ENCODE measurements at places on chromosomes 1 and 21.

- DNase-seq, result no peak
These were observed 154.1 kb downstream of the ADSS2 start for GRCh38 chr1:244297616-244298015.

GRCh38 chr1:186536273-186536890, 75.5 kb upstream of the PDC start:
- DNase-seq, result peak; percentile 67

DNA sequence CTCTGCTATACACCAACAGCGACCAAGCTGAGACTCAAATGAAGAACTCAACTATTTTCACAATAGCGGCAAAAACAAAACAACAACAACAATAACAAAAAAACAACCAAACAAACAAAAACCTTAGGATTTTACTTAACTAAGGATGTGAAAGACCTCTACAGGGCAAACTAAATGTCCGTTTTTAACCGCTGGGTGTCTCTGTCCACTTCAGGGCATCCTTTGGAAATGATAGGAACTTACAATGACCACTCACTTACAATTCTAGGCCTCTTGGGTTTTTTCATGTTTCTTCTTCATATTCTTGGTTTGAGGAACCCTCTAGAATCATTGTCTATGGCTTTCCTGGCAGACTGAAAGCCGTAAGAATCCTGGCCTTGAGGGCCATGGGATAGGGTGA, 134.0 kb upstream of the FAM78B start:
- no peak for DNase-seq

GRCh38 chr1:112956544-112957132, 642 bp upstream of the SLC16A1 start:
- DNase-seq, result no peak

DNA sequence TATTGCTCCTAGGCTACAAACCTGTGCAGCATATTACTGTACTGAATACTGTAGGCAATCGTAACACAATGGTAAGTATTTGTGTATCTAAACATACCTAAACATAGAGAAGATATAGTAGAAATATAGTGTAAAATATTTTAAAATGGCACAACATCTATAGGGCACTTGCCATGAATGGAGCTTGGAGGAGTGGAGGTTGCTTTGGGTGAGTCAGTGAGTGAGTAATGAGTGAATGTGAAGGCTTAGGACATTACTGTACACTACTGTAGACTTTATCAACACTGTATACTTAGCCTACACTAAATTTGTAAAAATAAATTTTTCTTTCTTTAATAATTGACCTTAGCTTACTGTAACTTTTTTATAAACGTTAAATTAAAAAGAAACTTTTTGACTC, 7.9 kb downstream of the LEFTY2 start:
- DNase-seq, result peak; percentile 62

DNA sequence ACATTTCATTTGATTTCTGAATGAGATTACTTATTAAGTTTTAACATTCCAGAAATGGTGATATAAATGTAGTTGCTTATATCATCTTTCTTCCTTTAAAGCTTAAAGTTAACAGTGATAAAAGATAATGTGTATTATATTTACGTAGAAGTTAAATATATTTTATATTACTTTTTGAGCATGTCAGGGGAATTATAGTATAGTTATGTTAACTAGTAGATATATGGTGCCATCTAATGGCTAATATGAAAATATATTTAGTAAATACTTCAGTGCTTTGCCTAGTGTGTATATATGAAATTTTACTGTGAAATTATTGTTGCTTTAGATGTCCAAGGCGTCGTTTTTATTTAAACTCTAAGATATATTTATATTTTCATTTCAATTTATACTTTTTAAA, 51.5 kb downstream of the SYT14 start:
- DNase-seq, result peak; percentile 22

DNA sequence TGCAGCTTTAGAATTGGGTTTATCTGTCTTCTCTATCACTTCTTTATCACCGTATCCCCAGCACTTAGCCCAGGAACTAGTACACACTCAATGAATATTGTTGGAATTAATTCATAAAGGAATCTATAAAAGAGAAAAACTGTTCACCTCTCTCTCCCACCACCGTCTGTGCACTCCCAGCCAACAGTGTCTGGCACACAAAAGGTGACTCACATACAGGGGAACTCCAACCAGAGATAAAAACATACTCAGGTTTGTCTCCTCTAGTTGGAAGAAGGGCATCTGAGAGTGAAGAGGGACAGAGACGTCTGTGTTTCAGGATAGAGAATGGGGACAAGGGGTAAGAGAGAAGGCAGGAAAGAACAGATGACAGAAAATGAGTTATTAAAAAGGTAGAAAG, 10.0 kb downstream of the ITLN1 start:
- no peak for DNase-seq

DNA sequence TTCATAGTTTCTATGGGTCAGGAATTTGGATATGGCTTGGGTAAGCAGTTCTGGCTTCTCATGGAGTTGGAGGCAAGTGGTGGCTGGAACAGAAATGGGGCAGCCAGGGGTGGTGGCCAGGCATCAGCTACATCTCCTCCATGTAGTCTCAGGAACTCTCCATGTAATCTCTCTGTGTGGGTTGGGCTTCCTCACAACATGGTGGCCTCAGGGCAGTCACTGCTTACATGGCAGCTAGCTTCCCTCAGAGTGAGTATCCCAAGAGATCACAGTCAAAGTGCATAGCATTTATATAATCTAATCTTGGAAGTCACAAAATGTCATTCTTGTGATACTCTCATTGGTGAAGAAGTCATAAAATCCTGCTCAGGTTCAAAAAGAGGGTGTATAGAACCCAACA, 25.7 kb downstream of the MR1 start:
- no peak for DNase-seq

DNA sequence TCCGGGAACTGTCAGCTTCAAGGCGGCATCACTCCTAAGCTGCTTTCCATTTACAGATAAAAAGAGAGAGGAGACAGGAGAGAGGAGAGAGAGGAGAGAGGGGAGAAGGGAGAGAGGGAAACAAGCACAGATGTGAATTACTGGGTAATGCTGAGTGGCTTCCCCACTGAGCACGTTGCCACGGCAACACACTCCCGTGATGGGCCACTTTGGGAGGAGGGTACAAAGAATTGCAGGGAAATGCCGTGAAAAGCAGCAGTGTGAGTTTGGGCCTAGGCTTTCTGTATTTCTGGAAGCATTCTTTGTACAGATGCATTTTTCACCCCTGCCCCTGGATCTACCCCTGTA, 128.0 kb upstream of the IRF2BP2 start:
- DNase-seq, result no peak

DNA sequence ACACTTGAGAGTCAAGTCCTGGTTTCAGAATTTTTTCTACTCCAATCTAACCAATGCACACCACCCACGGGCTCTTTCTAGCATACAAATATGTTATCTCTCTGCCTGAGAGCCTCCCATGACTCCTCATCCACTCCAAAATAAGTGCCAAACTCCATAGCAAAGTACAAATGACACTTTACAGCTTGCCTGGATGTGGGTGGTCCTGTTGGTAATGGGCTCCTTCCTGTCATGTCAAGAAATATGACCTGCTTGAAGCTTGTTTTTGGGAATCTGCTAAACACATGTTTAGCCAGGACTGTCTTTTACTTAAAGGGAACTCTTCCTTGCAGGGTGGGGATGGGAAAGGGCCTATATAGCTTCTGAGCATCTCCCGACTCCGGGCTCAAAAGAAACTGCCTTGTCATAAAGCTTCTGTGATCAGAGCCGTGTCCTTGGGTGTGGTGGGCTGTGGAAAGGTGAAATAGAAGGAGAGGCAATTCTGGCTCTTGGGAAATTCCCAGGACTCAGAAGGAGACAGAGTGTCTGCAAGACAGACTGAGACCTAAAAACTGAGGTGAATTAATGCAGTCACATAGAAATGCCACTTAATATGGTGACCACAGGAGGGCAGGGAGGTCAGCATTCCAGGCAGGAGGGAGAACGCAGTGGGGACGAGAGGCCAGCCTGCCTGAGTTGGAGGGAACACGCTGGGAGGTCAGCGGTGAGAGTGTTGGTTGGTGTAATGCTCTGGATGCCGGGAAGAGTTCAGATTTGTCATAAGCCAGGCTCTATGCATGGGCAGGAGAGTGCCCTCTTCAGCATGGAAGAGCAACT, 6.1 kb upstream of the IGFN1 start:
- DNase-seq, result peak; percentile 85

GRCh38 chr1:22861764-22862440, 110.8 kb downstream of the LACTBL1 start:
- peak; percentile 61 for DNase-seq

DNA sequence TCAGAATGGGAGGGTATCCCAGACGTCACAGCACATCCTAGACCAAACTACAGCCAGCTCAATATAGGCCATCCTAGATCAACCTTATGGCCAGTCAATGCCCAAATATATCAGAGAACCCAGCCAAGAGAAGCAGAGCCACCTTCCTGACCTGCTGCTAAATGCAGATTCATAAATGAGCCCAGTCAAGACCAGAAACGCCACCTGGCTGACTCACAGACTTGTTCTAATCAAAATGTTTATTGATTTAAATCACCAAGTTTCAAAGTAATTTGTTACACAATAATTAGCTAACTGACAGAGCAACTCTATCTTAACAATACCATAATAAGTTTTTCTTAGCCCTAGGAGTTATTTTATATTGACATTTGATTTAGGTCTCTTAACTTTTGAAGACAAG, 28.6 kb downstream of the ZNF644 start:
- no peak for DNase-seq

GRCh38 chr1:30889511-30889910, 19.0 kb downstream of the SDC3 start:
- DNase-seq, result no peak

GRCh38 chr1:80218112-80218511, 1211.6 kb upstream of the ADGRL4 start:
- peak; percentile 59 for DNase-seq

DNA sequence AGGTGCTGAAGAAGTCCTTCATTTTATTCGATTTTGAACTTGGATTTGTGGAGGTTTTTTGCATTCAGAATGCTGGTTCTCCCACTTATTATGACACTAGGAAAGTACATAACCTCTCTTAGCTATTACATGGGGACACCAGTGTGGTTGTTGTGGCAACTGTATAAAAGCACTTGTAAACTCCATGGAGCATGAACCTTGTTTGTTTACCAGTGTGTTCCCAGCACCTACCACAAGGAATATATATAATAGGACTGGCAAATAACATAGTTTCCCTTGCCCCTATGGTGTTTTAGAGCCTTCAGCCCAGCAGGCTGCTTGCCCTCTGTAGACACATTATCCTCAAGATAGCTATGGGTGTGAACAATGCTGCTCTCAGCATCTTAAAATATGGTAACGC, 43.1 kb downstream of the RASSF5 start:
- DNase-seq, result no peak

GRCh38 chr1:92931691-92932090, 29.6 kb downstream of the DIPK1A start:
- DNase-seq, result no peak

DNA sequence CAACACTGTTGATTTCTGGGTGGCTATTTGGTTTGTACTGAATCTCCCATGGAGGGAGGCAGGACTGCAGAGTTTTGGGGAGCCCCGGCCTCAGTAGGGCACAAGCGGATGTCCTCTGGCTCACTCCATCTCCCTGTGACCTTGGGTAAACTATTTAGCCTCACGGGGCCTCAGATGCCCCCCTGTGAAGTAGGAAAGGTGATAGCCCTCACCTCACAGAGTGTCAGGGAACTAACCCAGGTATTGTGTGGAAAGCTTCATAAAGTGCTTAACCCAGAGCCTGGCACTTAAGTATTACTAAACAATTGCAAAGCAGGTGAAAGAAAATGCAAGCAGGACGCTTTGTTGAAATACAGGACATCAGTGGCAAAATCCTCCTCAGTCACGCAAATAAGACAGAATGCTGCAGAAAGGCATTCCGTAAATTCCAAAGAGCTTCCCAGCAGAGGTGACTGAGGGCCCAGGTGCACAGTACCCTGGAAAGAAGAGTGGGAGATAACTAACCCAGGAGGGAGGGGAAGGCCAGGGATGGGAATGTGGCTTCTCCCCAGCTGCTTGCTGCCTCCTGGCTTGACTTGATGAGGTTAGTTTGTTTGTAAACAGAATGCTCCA, 436.3 kb downstream of the PRDM2 start:
- no peak for DNase-seq

- DNase-seq, result peak; percentile 55
These were observed 9.1 kb upstream of the IRF2BP2 start for GRCh38 chr1:234619071-234619480.

DNA sequence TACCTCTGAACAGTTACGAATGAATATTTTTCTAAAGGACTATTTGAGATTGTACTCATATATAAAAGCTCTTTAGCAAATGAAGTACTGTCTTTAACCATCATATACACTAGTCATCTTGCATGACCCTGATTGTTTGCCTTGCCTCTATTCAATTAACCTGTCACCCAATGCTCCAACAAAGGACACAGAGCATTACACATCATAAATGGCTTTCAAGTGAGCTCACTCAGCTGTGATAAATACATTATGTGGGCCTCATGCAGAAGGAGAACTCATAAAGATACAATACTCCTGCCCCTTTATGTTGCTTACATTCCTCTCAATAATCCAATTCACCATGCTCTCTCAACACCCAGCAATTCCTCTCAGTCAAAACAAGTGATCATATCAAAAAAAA, 993.0 kb upstream of the PRMT6 start:
- no peak for DNase-seq

DNA sequence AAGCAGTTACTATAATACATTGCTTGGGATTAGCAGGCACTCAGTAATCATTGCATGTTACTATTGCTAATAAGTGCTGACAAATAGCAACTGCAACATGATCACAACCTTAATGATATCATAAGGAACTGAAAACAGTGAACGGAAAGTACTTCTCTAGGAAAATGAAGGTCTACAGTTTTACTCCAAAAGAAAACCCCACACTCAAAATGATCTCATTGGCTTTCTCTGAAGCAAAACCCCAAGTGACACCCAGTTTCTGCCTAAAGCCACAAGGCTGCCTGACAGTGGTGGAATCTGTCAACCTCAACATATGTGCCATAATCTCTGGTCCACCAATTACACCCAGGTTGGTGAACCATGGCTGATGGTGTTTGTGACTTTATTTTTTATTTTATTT, 137.6 kb downstream of the PTGER3 start:
- no peak for DNase-seq

- no peak for DNase-seq
These were observed 12.9 kb downstream of the MYOG start for GRCh38 chr1:203072911-203073310.

- DNase-seq, result no peak
These were observed 856 bp upstream of the GREM2 start for GRCh38 chr1:240612811-240613210.

- no peak for DNase-seq
These were observed 300.3 kb downstream of the GRIK1 start for GRCh38 chr21:29639366-29640079.

DNA sequence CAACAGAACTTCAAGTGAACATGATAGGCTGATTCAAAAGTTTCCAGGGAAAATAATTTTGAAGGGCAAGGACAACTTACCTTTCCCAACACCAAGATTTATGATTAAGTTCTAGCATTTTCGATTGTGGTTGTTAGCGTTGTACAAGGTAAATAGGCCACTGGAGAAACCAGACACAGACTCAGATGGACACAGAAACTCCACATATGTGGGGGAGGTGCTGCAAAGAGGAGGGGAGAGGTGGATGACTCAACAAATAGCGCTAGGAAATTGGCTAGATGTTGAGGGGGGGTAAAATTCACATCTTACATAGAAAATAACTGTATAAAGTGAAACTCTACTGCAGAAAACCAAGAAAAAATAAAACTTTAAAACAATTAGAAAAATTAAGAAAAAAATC, 564.4 kb downstream of the MATN1 start:
- DNase-seq, result no peak

- peak; percentile 68 for DNase-seq
These were observed 17.9 kb upstream of the ZBTB21 start for GRCh38 chr21:42027822-42028765.
